ENCODE measurements at places on chromosomes 11 and 22. TPM values are rescaled to one million over a fixed set of nuclear protein-coding genes. Genes with fewer than 3 reads are reported as not detected.

- H3K4me3 ChIP-seq: no peak overlapping the region
- no peak for DNase-seq
- H3K4me1 ChIP-seq: no peaks in the 10 kb centered on the region
- no peaks in the 10 kb centered on the region for H3K36me3 ChIP-seq
Measured at GRCh38 chr11:86108191-86108590, 39.3 kb upstream of the PICALM start.

DNA sequence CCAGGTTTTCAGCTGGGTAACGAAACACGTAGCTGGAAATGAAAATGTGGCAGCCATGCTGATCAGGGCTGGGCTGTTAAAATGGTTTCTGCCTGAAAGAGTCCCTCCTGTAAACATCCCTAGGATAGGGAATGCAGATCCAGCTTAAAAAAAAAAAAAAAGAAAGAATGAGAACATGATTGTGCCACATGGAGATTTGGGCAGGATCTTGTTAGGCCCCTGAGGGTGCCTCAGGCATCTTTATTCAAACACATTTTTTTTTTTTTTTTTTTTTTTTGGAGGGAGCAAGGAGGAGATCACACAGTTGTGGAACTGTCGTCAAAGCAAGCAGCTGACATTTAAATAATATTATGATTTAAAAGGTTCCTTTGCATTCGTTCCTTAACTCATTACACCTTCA is 900.3 kb downstream of the OPCML start:
- no peak overlapping the region for H3K27ac ChIP-seq
- no peak overlapping the region for H3K4me3 ChIP-seq
- no peak for DNase-seq
- no peaks in the 10 kb centered on the region for H3K27me3 ChIP-seq
- no peaks in the 10 kb centered on the region for H3K4me1 ChIP-seq

DNA sequence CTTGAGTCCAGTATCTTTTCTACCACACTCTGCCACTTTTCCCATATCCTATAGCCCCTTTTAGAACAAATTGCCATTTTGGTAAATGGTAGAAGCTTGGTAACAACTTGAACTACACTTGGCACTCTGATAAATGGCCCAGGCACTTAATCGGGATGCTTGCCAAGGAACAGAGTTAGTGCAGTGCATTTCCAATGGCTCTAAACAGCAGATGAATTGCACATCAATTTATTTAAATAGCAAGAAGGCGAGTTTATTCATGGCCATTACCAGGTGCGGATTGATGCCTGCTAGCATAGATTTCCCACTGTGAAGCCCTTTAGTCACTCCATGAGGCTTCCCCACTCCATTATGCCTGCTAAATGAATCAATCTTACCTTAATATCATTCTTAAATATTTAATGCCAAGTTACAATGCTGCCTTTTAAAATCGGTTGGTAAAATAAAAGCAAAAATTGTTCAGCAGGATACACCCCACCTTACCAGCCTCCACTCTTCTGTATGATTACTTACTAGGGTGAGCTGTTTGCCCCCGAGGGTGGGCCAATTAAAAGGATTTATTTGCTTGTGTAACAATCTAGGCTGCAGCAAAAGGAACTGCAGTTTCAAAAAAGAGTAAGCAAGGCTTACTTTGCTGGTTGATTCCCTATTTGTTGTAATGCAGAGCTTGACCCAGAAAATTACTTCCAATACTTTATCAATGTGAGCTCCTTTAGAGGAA is 136.0 kb upstream of the ARHGAP42 start:
- H3K27ac ChIP-seq: no peak overlapping the region
- H3K4me3 ChIP-seq: no peak overlapping the region
- peaks cover 33% of the 10 kb centered on the region for H3K4me1 ChIP-seq
- H3K27me3 ChIP-seq: no peaks in the 10 kb centered on the region

DNA sequence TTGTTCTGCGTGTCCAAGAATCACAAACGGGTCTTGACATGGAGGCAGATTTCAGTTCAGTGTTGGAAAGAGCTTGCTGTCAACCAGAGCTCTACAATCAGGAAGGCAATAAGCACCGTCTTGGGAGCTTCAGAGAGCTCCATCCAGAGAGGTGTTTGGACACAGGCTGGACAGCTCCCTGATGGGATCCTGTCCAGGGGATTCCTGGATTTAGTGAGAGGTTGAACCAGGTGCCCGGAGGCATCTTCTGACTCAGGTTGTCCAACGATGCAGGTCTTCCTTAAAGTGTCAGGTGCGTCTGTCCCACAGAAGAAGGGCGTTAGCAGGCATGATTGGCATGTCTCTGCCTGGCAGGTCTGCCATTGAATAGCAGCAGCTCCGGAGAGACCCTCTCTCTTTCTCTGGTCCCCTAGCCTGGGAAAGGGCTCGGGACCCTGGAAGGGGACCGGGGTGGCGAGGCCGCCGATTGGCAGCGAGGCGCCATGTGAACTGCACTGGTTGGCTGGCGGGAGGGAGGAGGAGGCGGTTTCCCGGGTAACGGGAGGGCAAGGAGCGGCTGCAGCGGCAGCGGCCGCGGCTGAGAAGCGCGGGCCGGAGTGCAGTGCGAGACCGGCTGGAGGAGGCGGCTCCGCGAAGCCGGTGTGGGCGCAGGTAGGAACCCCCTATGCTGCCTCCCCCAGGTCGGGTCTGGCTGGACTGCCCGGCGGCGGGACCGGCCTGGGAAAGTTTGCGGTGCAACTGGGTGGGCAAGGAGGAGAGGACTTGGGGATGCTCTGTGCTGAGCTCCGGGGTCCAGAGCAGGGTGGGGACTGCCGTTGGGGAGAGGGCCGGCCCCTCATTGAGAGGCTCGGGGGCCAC is 104.1 kb upstream of the E2F8 start:
- peak; percentile 90 for DNase-seq
- H3K27me3 ChIP-seq: peaks cover 64% of the 10 kb centered on the region
- peaks cover 14% of the 10 kb centered on the region for H3K4me1 ChIP-seq
- H3K27ac ChIP-seq: no peak overlapping the region
- no peaks in the 10 kb centered on the region for H3K36me3 ChIP-seq

GRCh38 chr22:35450824-35451569 is 51.1 kb downstream of the MCM5 start:
- no peaks in the 10 kb centered on the region for H3K36me3 ChIP-seq
- H3K27me3 ChIP-seq: no peaks in the 10 kb centered on the region

DNA sequence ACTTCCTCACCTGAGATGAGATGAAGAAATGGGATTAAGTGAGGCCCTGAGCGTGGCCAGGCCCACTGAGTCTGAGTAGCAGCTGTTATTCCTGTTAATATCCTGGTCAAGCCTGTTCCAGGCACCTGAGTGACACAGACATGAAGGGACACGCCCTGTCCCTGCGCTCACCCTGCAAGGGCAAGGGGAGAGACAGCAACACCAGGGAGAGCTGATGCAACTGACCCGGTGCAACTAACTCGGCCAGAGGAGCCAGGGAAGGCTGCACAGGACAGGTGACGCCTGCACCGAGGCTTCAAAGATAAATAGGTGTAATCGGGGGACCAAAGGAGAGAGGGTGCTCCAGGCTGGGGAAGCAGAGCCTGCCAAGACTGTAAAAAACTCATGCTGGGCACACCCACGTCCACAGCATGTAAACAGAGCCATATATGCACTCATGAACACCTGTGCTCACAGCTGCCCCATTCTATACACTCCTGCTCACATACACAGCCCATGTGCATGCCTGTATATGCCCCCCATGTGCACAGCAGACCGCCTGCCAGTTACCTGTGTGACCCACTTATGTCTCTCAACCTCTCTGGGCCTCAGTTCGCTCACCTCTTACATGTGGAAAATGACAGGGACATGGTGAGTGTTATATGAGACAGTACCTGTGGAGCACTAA is 22.8 kb upstream of the GCAT start:
- no peak for DNase-seq
- no peaks in the 10 kb centered on the region for H3K36me3 ChIP-seq
- peaks cover 14% of the 10 kb centered on the region for H3K27me3 ChIP-seq

SEPTIN3 gene
- 28.4 TPM for total RNA-seq

DNA sequence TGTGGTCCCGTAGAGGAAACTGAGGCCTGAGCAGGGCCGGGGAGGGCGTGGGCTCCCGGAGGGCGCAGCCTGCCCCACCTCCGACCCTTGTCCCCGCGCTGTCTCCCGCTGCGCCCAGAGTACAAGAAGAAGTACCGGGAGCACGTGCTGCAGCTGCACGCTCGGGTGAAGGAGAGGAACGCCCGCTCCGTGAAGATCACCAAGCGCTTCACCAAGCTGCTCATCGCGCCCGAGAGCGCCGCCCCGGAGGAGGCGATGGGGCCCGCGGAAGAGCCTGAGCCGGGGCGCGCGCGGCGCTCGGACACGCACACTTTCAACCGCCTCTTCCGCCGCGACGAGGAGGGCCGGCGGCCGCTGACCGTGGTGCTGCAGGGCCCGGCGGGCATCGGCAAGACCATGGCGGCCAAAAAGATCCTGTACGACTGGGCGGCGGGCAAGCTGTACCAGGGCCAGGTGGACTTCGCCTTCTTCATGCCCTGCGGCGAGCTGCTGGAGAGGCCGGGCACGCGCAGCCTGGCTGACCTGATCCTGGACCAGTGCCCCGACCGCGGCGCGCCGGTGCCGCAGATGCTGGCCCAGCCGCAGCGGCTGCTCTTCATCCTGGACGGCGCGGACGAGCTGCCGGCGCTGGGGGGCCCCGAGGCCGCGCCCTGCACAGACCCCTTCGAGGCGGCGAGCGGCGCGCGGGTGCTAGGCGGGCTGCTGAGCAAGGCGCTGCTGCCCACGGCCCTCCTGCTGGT is 1.9 kb downstream of the NLRP6 start:
- H3K27ac ChIP-seq: no peak overlapping the region
- peak overlapping the region; percentile 51 for H3K4me3 ChIP-seq
- peak; percentile 74 for DNase-seq
- H3K27me3 ChIP-seq: peaks cover 54% of the 10 kb centered on the region

- H3K4me1 ChIP-seq: no peaks in the 10 kb centered on the region
- no peak for DNase-seq
- no peak overlapping the region for H3K27ac ChIP-seq
Measured at GRCh38 chr11:26264266-26264665, 67.7 kb upstream of the ANO3 start.

- no peaks in the 10 kb centered on the region for H3K36me3 ChIP-seq
- H3K4me3 ChIP-seq: no peak overlapping the region
- peaks cover 70% of the 10 kb centered on the region for H3K4me1 ChIP-seq
- peak; percentile 84 for DNase-seq
Measured at GRCh38 chr11:59097113-59097708, 9.8 kb upstream of the FAM111B start.

DNA sequence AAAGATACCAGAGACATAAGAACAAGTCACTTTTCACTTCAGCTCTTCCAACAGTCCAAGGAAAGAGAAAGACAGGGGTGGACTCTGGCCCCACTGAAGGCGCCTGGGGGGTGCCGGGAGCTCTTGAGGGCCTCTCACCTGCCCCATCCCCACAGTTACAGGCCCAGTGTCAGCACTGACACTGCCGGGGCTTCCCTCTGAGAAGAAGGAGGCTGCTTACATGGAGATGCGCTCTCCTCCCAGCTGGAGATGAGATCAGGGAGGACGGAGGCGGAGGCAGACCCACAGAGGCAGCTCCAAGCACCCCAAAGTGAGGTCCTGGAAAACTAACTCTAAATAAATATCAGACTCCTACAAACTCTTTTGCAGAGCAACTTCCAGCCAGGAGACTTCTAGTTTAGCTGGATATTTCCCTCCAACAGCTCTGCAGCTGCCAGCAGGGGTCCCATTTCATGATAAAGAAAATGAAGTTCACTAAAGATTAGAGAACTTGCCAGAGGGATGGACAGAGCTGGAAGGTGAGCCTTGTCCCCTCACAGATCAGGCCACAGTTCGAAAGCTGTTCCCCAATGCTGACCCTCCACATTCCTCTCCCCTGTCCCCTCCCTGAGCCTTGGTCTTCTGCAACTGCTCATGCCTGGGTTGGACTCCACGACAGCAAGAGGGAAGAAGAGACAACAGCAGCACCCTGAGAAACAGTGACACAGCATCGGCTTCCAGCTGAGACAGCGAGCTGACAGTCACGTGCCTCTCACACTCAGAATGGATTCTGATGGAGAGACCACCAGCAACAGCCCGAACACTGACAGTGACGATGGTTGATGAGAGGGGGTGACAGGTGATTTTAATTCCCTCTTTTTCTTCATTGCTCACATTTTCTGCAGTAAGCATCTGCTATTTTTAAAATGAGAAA is 5.8 kb downstream of the CARS1 start:
- peaks cover 10% of the 10 kb centered on the region for H3K36me3 ChIP-seq
- no peaks in the 10 kb centered on the region for H3K27me3 ChIP-seq
- no peak overlapping the region for H3K4me3 ChIP-seq
- no peak overlapping the region for H3K27ac ChIP-seq
- DNase-seq: no peak

- H3K27me3 ChIP-seq: no peaks in the 10 kb centered on the region
- no peak overlapping the region for H3K4me3 ChIP-seq
- no peak overlapping the region for H3K27ac ChIP-seq
- no peak for DNase-seq
- peaks cover 36% of the 10 kb centered on the region for H3K4me1 ChIP-seq
- no peaks in the 10 kb centered on the region for H3K36me3 ChIP-seq
Measured at GRCh38 chr11:66124564-66124963, 54.5 kb downstream of the PACS1 start.

- H3K4me1 ChIP-seq: no peaks in the 10 kb centered on the region
- DNase-seq: no peak
- no peak overlapping the region for H3K27ac ChIP-seq
- H3K4me3 ChIP-seq: no peak overlapping the region
- no peaks in the 10 kb centered on the region for H3K27me3 ChIP-seq
- no peaks in the 10 kb centered on the region for H3K36me3 ChIP-seq
Measured at GRCh38 chr11:44408141-44408540, 98.2 kb upstream of the ALX4 start.

APOA1 gene
- not detected for total RNA-seq

GRCh38 chr11:17221968-17222367 is 14.2 kb upstream of the PIK3C2A start:
- H3K36me3 ChIP-seq: no peaks in the 10 kb centered on the region
- H3K4me1 ChIP-seq: peaks cover 7% of the 10 kb centered on the region
- no peak overlapping the region for H3K4me3 ChIP-seq
- no peaks in the 10 kb centered on the region for H3K27me3 ChIP-seq
- no peak for DNase-seq
